ENCODE measurements at places on chromosomes 1 and 21.

GRCh38 chr1:51799372-51799771 lies 79.2 kb downstream of the NRDC start:
- no peak for DNase-seq

- DNase-seq: no peak
Measured at GRCh38 chr1:214739621-214740238, 136.7 kb downstream of the CENPF start.

DNA sequence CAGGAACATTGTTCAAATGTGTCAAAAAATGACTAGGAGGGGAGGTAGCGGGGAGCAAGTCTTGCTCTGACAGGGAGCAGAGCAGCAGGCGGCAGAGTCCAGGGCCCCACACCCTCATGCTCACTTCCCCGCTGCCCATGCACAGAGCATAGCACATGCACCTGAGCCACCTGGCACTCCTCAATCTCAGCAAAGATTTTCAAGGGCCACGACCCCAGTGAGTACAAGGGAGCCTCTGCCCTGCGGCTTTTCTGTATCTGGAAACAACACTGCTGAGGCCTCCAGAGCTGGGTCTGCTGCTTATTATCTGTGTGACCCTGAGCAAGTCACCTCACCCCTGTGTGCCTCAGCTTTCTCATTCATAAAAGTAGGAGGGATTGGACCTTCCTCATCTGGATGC lies 1.1 kb upstream of the GJB3 start:
- DNase-seq: no peak

- no peak for DNase-seq
Measured at GRCh38 chr1:160342526-160342925, 524 bp downstream of the COPA start.

DNA sequence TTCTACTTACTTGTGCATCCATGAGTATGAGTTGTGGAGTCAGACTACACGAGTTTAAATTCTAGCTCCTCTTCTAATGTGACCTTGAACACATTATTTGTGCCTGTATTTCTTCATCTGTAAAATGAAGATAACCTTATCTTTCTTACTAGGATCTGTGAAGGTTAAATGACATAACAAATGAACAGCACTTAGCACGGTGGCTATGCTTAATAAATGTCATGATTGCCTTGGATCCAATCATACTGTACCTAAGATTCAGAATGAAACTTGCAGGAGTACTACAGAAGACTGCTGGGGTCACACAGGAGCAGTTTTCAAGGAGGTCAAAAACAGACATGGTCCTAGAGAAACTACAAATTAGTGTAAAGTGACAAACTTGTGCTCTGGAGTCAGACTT lies 22.2 kb upstream of the ALG14 start:
- no peak for DNase-seq

DNA sequence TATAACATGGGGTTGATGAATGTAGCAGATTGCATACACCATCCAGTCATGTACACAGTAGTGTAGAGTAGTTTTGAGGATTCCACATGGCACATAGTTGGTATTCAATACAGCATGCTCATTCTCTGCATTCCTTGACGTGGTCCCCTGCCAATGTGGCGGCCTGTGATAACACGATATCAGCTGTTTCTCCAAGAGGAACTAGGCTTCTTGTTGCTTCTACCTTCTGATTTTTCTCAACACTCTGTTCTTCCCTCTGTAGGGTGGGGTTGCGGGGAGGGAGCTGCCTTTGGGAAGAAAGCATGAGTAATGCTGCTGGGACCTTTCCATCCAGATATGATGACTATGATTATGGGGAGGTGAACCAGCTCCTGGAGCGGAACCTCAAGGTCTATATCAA lies 19.4 kb downstream of the SESN2 start:
- no peak for DNase-seq

GRCh38 chr1:157193702-157194391 lies 55.7 kb upstream of the ETV3 start:
- no peak for DNase-seq

- DNase-seq: no peak
Measured at GRCh38 chr1:43143441-43143888, 28.6 kb downstream of the EBNA1BP2 start.

DNA sequence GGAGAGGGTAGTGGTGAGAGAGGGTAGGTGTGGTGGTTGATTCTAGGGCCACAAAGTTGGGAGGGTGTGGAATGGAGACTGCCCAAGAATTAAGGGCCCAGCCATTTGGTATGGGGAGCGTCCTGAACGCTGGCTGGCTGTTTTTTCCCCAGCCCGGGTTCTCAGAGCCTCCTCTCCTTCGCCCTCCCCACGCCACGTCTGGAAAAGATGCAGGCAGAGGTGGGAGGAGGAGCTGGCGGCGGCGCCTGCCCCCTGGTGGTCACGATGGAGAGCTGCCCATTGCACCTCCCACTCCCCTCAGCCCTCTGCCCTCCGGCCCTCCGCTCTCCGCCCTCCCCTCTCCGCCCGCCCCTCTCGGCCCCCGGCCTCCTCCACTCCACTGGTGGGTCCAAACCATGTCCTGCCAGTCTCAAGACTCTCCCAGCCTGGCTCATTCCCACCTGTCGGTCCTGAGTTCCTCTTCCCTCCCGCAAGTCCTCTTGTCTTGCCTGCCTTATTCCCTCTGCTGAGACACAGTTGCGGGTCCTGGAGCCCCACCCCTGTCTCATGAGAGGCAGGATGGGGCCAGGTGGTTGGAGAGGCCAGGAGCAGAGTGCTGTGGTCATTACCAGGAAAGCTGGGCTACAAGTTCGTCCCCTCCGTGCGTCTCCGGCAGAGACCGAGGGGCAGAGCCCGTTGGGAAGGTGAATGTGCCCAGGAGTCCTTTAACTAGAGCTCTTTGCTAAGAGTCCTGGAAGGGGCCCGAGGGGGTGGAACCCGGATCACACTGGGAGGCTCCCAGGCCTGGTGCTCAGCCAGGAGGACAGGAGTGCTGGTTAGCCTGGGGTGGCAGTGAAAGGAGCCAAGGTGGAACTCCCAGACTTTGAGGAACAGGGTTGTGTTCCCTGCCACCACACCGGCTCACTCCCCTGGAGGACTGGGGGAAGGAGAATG lies 22.6 kb downstream of the ETNK2 start:
- DNase-seq: peak; percentile 38

DNA sequence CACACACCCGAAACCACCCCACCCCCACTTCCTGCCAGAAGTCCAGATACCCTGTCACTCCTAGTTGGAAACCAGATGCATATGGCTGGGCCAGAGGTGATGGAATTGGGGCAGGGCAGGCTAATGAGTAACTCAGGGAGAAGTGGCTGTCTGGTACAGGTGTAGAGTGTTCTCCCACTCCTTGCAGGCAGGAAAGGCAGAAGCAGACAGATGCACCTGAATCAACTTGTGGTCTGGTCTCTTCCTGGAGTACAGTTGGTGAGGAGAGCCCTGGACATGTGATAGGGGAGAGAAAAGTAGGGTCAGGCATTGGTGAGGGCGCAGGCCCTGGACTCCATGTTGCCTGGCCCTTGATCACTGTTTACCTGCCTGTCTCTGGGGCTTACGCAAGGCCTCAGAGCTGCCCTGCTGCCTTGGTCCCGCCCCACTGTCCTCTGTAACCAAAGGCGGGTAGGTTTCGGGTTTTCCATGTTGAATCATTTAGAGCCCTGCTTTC lies 2.5 kb downstream of the CGN start:
- no peak for DNase-seq

DNA sequence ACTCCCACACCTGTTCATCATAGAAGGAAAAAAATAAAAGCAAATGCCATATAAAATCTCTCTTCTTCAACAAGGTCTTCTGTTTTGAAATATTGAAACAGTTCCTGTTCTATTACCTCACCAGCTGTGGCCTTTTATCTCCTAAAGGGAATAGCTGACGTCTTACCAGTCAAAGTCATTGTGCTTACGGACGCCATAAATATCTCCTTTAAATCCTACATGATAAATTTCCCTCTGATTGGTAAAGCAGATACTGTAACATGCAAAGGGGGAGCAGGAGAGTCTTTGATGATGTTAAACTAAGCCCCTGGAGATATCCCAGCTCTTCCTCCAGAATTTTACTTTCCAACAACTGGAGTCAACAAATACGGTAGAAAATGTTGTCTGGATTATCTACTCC lies 168.4 kb downstream of the ZC3H11B start:
- no peak for DNase-seq

GRCh38 chr1:8370905-8371315 lies 53.0 kb downstream of the SLC45A1 start:
- DNase-seq: no peak

All from activated T-helper 1 cell treated with anti-CD3 and anti-CD28 coated beads, Interleukin-2, amount 50 U/mL, for 16 hours (primary cell).